Retina (tissue), 1 donor: ENCODE measurements at places on chromosomes 11 and 22.

GRCh38 chr11:7427733-7428132 lies 57.6 kb upstream of the OLFML1 start:
- DNase-seq, result no peak

DNA sequence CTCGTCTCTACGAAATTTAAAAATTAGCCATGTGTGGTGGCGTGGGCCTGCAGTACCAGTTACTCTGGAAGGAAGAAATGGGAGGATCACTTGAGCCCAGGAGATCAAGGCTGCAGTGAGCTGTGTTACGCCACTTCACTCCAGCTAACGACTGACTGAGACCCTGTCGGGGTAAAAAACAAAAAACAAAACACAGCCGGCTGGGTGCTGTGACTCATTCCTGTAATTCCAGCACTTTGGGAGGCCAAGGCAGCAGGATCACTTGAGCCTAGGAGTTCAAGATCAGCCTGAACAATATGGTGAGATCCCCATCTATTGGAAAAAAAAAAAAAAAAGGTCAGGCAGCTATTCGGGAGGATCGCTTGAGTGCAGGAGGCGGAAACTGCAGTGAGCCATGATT lies 2.4 kb downstream of the PAFAH1B2 start:
- DNase-seq, result no peak

DNA sequence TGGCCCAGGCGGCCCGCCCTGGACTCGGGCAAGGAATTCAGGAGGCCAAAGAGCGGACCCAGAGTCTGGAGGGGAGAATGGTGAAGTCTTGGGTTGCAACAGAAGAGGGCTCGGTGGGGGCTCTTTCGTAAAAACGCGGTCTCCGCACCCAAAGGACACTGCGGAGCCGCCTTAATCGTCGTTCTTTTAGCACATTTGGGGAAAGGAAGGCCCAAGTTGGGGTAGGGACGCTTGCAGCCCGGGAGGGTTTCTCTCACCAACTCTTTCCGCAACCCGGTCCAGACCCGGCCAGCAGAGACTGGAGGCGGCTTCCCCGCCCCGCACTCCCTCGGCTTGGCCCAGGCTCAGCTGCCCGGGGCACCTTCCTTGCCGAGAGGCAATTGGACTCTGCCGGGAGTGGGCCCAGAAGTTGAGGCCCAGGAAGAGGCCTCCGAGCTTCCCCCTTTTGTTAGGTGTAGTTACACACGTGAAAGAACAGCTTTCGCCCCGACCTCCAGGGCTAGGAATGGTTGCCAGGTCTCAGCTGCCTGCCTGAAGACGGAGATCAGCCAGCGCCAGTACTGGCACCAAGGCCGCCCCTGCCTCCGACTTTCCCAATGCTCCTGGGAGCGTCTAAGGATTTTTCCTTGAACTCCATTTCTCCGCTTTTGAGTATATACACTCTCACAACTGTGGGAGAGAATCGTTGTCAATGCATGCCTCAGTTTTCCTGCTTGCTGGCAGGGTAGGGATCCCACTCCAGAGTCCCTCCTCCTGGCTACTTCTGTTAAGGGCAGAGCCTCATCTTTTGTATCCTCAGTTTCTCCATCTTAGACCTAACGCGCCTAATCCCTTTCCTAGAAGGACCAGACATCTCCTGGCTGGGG lies 3.7 kb downstream of the ALX4 start:
- peak; percentile 76 for DNase-seq

GRCh38 chr22:29231971-29232959 lies 26.6 kb downstream of the EMID1 start:
- no peak for DNase-seq

- no peak for DNase-seq
These were observed 5.9 kb upstream of the ACY3 start for GRCh38 chr11:67656278-67656922.

- no peak for DNase-seq
These were observed 97.9 kb upstream of the PITPNB start for GRCh38 chr22:28016781-28017557.

GRCh38 chr11:707817-708420 lies 1.9 kb downstream of the EPS8L2 start:
- no peak for DNase-seq

DNA sequence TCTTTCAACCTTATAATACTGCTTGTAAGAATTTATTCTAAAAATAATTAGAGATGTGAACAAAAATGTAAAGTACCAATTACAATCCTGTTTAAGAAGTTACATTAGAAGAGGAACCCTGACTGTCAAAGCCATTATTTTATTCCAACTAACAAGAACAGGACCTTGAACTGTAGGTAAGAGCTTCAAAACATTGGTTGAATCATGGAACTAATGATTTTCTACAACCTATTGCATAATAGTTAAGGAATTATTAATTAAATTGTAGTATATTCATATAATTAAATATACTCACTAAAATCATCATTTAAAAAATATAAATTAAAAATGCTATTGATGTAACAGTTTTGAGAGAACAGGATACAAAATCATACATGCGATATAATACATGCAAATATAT lies 649.4 kb upstream of the KIRREL3 start:
- no peak for DNase-seq

GRCh38 chr11:47536915-47537314 lies 16.0 kb downstream of the CELF1 start:
- no peak for DNase-seq

DNA sequence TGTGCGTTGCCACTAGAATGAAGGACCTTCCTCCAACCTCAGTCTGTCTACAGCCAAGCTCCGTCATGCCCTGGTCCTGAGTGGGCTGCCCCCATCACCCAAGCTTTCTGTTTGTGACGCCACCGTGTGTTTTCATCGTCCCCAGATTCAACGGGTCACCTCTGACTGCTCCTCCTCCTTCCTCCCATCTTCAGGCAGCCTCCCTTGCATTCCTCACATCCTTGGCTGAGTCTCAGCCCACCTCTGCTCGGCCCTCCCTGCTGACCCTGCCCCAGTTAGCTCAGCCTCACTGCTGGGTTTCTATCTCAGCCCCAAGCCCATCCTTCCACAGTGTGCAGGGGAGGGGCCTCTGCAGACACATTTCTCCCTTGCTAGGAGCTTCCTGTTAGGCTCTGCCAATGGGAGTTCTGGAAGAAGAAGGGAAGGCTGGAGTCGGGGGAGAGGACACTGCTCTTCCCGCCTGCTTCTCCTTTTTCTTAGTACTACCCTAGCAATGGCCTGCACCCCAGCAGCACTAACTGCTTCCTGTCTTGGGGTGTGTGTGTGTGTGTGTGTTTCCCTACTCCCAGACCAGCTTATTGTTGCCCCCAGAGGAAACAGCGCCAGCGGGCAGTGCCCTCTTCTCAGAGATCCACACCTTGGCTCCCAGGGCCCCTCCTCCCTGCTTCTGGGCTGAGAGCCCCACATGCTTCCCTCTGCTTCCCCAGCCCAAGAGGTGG lies 5.2 kb downstream of the IFT27 start:
- DNase-seq, result peak; percentile 51

- no peak for DNase-seq
These were observed 600.1 kb upstream of the CHORDC1 start for GRCh38 chr11:90822996-90823395.

- DNase-seq, result no peak
These were observed 242.6 kb upstream of the FAT3 start for GRCh38 chr11:91981995-91982394.

DNA sequence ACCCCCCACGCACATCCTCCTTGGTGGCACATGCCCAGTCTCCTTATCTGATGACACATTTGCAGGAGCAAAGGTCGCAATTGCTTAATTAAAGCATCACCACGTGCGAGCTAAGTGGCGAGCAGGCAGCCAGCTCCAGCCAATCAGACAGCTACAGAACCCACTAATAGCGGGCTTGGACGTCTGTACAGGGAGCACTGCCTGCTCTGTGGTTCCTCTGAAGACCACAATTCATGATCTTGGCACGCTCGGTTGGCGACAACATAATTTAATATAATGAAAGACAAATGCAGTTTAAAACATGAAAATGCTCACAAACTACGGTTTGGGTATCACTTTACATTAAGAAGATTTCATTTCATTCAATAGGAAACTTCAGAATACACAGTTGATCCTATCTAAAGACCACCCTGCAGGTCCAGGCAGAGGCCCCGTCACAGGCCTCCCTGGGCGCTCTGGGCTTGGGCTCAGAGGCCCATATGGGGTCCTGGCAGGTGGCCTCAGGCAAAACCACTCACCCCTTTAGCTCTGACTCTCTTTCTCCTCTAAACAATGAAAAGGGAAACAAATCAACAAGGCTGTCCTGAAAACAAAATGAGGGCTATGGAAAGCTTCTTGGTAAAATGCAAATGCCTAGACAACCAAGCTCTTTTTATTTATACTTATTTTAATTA lies 10.4 kb downstream of the PACSIN2 start:
- DNase-seq, result no peak

DNA sequence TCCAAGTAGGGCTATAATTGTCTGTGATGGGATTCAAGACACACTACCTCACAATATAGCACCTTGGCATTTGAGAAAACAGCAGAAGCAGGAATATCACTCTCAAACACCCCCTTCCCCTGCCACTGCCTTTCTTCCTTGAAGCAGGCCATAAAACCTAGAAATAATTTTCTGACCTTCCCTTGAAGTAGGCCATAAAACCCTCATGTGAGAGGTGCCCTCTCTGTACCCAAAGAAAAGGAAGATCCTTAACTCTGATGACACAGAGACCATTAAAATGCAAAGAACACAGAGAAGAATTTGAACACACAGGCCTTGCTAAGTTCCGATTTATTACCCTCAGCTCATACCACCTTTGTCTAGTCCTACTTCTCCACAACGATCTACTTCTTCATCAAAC lies 631.7 kb upstream of the CADM1 start:
- no peak for DNase-seq

DNA sequence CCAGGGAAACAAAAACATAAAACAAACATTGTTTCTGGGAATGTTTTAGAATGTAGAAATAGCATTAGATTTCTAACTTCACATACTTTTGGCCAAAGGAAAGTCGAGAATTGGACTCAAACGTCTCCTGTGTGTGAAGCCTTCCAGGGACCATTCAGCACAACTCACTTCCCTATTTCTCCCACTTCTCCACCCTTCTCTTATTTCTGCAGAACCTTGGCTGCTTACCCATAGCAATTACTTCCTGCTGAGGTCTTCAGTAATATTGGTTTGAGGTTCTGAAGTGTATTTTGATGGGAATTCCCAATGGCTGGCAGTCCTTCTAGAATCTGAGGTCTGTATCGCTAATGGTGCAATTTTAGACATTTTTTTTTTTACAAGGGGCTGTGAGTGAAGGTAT lies 158.3 kb upstream of the SNX19 start:
- no peak for DNase-seq

- no peak for DNase-seq
These were observed 120.7 kb downstream of the CCDC81 start for GRCh38 chr11:86495351-86495750.

DNA sequence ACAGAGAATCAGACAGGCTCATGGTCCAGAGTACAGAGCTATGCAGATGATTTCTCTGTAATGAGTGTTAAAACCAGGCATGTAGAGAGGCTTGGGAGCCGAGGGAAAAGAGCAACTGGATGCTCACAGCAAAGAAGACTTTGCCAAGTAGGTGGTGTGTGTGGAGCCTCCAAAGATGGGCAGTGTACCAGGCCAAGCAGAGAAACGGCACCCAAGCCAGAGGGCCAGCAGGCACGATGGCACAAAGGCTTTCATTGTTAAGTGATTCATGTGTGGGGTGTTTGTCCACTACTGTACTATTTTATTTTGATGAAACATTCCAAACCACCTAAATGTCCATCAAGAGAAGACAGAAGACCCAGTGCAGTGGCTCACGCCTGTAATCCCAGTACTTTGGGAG lies 11.1 kb downstream of the RANGAP1 start:
- DNase-seq, result no peak

- DNase-seq, result peak; percentile 92
These were observed 859 bp upstream of the FGF19 start for GRCh38 chr11:69704508-69705253.

GRCh38 chr11:72634472-72635095 lies 39.6 kb downstream of the PDE2A start:
- no peak for DNase-seq

- no peak for DNase-seq
These were observed 21.6 kb downstream of the C11orf86 start for GRCh38 chr11:66996609-66997273.

- DNase-seq, result no peak
These were observed 17.6 kb upstream of the TTC17 start for GRCh38 chr11:43341159-43341558.
